ENCODE measurements at places on chromosomes 2 and 18. TPM values are rescaled to one million over a fixed set of nuclear protein-coding genes. Genes with fewer than 3 reads are reported as not detected.

ZNF804A gene
- 0.52 TPM for total RNA-seq

GRCh38 chr2:33246432-33246831 lies 230.0 kb upstream of the RASGRP3 start:
- no peak for DNase-seq

GRCh38 chr2:132642415-132642814 lies 27.6 kb downstream of the LYPD1 start:
- DNase-seq: no peak

KIDINS220 gene
- 50.2 TPM for total RNA-seq

DNA sequence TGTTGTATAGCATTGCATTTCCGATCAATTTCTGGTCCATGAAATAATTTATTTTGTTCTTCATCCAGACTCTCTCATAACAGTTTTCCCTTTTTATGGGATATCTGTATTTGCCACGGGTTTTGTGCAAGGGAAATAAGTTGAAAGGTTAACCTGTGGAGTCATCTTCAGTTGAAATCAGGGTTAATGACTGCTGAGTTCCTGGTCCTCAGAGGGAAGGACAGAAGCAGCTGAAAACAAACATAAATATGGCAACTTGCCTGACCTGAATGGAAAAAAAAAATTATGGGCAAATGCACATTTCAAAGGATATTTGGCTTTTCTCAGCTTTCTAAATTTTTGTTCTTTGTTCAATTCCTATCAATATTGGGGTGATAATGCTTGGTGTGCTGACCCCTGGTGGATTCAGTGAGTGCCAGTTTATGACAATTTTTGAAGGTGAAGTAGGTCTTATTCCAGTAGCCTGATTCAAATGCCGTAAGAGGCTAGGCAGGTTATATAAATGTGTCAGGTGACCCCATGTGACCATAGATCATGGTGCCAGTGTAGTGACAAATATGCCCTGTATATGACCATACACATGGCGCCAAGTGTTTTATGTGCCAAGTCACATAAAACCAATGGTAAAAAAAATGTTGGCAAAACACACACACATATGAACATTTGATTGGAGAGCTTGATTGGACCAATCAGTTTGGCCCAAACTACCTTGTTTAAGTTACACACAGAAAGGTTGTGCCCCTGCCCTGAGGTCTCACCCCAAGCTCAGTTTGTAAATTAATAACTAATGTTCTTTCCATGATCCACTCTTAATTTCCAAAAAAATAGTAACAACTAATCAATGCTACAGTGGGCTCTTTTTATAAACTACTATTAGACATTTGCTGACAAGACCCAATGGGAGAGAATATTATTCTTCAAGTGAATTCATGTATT lies 47.6 kb upstream of the FAM124B start:
- DNase-seq: no peak

DNA sequence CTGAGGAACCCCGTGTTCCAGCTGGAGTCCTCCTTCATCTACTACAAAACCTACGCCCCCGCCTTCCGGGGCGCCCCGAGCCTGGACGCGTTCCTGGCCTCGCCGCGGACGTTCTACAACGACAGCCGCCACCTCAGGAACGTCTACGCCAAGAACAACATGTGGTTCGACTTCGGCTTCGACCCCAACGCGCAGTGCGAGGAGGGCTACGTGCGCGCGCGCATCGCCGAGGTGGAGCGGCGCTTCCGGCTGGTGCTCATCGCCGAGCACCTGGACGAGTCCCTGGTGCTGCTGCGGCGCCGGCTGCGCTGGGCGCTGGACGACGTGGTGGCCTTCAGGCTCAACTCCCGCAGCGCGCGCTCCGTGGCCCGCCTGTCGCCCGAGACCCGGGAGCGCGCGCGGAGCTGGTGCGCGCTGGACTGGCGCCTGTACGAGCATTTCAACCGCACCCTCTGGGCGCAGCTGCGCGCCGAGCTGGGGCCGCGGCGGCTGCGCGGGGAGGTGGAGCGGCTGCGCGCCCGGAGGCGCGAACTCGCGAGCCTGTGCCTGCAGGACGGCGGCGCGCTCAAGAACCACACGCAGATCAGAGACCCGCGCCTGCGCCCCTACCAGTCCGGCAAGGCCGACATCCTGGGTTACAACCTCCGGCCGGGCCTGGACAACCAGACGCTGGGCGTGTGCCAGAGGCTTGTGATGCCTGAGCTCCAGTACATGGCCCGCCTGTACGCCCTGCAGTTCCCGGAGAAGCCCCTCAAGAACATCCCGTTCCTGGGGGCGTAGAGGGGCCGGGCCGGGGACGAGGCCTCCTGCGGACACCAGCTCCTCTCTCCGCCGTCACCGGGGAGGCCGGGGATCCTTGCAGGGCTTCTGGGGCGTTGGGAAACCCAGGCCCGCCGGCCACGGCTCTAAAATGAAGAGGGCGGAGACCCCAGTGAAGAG lies 5.3 kb upstream of the NEU4 start:
- peak; percentile 64 for DNase-seq

- no peak for DNase-seq
Measured at GRCh38 chr2:156300337-156300736, 32.2 kb downstream of the NR4A2 start.

CRYGD gene
- total RNA-seq: not detected

- DNase-seq: no peak
Measured at GRCh38 chr2:58047961-58048360, 1.4 kb downstream of the VRK2 start.

DNA sequence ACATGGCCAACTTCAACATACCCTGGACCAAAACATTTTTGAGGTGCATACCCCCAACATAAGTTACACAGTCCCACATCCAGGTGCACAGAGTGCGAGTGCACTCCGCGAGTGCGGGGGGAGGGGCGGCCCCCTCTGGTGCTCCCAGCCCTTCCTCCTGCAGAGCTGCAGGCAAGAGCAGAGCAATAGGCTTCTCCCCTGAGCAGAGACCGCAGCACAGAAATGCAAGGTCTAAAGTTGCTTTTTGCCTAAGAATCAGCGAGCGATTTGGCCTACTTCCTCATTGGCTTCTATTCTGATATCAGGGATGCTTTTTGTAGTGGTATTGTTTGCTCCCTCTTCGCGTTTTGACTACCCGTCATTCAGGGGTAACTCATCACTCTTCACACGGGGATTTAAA lies 40.6 kb downstream of the BOLA3 start:
- DNase-seq: no peak

GRCh38 chr2:107809835-107810234 lies 16.9 kb upstream of the RGPD4 start:
- DNase-seq: peak; percentile 41

MEP1B gene
- not detected for total RNA-seq

PPM1G gene
- 66.0 TPM for total RNA-seq

PFN4 gene
- total RNA-seq: 0.49 TPM

TUBA4A gene
- 37.9 TPM for total RNA-seq

- DNase-seq: no peak
Measured at GRCh38 chr18:28716338-28716737, 539.4 kb upstream of the CDH2 start.

DNA sequence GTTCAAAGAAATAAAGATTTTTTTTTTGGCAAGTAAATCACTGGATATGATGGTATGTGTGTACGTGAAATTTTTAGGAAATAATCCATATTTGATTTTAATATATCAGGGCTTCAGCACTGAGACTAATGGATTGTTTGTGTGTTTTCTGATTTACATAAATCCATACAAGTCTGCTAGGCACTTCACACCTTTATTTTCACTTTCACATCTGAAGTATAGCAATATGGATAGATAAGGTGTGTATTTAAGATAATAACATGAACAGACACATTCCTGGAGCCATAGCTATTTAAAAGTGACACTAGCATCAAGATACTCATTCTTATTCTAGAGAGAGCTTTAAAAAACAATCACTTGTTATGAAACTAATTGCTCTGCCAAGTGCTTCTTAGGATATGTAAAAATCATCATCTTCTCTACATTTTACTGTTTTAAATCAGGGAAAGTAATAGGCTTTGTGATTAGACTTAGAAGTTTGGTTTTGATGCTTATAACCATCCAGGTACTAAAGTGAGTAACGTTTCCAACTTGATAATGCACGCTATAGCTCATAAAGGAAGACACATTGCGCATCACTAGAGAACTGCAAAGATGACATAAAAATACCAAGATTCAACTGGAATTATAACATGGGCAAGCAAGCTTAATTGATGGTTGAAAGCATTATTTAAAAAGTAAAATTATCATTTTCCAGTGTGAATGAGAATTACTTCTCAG lies 208.9 kb downstream of the ZEB2 start:
- DNase-seq: no peak

DNA sequence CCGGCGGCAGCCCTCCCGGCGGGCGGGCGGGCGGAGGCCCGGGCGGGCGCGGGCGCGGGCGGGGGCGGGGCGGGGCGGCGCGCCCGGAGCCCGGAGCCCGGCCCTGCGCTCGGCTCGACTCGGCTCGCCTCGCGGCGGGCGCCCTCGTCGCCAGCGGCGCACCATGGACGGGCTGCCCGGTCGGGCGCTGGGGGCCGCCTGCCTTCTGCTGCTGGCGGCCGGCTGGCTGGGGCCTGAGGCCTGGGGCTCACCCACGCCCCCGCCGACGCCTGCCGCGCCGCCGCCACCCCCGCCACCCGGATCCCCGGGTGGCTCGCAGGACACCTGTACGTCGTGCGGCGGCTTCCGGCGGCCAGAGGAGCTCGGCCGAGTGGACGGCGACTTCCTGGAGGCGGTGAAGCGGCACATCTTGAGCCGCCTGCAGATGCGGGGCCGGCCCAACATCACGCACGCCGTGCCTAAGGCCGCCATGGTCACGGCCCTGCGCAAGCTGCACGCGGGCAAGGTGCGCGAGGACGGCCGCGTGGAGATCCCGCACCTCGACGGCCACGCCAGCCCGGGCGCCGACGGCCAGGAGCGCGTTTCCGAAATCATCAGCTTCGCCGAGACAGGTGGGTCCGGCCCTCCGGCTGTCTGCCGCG lies at the start of gene INHBB:
Gene INHBB, plus strand, starts transcription at position 111 of the 641 bp plus-strand sequence. Its CDS starts 53 bp downstream, at position 164.
- DNase-seq: no peak

DNA sequence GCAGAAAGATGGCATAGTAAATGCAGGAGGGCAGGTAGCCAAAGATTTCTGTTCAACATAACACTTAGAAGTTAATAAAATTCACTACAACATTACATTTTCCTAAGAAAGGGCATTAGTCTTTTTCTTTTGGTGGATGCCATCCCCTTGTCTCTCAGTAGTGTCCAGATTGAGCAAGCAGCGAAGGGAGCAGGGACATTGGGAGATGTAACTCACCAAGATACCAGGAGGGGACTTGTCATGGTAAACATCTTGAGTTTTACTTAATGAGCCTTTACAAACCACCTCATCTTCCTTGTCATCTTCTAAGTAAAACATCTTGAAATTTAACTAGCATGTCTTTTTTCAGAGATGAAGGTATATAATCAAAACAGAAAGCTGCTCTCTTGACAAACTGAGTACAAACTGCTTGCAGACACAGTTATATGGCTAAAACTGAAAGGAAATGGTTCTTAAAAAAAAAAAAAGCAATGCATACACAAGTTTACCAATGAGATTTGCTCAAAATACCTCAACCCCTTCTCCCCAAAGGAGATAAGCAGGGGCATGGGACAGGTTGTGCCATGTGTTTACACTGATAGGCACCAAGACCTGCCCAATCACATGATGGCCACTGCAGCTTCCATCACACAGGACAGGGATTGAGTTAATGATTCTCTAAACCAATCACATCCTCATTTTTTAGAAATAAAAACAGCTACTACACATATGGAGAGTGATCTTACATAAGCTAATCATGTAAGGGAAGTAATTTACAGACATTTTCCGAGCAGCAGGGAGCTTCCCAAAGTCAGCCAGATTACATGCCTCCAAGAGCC lies 30.3 kb downstream of the LPIN2 start:
- DNase-seq: peak; percentile 35

SPIRE1 gene
- total RNA-seq: 17.5 TPM

DNA sequence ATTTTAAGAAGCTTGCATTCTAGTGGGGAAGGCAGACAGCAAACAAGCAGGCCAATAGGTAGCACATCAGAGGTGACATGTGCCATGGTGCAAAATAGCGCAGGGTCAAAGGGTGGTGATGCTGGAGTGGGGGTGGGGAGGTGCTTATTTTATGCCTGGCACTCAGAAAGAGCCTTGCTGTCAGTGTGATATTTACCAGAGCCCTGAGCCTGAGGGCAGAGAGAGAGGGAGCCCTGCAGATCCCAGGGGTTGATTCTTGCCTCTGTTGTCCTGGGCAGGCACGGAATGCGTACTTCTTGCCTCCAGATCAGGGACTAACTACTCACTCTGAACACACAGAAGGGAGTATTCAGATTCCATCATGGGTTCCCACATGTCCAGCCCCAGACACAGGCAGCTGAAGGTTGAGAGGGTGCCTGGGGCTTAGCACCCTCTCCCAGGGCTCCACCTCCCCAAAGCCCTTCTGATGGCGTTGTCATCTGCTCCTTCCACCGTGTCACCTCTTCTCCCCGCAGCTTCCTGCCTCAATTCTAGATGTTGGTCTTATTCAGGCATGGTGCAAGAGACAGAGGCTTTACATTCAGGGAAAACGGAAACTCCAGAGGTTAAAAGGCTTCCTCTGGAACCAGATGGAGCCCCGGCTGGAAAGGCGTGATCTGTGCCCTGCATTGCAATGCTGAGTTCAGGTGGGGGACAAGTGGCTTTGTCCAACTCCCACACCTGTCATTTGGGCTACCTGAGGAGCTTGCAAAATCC lies 252.3 kb downstream of the HAUS1 start:
- no peak for DNase-seq

MC5R gene
- total RNA-seq: not detected

DNA sequence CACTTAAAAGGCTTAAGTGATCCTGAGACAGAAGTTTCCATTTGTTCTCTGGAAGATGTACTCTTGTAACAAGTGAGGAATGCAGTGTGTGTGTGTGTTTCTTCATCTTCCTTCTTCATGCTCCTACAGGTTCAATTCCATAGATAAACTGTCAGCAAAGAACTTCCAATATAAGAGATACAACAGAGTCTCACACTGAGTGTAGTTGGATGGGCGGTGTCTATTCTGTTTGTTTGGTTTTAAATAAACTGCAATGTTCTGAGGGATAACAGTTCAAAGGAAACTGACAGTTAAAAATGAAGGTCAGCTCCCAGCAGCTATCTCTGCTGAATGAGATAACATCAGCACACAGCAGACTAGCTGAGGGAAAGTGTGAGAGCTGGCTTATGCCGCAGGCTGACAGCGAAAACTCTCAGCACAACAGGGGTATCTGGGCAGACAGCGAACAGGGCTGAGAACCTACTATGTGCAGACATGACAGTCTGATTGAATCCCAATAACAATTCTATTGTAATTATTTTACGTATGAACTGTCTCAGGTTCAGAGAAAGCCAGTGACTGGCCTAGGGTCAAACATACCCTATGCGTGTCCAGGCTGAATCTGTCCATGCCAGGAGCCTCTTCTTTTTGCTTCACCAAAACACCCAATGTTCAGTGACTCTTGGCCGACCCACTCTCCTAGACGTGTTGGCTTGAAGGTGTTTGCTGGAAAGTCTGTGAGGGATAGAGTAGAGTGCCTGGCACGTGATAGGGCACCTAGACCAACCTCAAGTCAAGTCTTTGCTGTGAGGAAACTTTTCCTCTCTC lies 201.9 kb upstream of the TRIB2 start:
- no peak for DNase-seq
